Kidney (tissue), 22 donors: ENCODE measurements at places on chromosomes 13 and 19. TPM values are rescaled to one million over a fixed set of nuclear protein-coding genes. Genes with fewer than 3 reads are reported as not detected.

KLF1 gene
- not detected for total RNA-seq

PLK5 gene
- not detected for total RNA-seq

SIAH3 gene
- total RNA-seq = 0.03 TPM

PCDH9 gene
- 9.5 TPM for total RNA-seq

SPIB gene
- total RNA-seq = 1.1 TPM

ERICH4 gene
- not detected for total RNA-seq

SHC2 gene
- 24.4 TPM for total RNA-seq

ZNF536 gene
- 0.25 TPM for total RNA-seq

SULT2B1 gene
- total RNA-seq = 2.3 TPM

SULT2A1 gene
- not detected for total RNA-seq

IRF3 gene
- total RNA-seq = 84.9 TPM

BST2 gene
- 89.6 TPM for total RNA-seq
